ENCODE measurements at places on chromosomes 12 and 14. TPM values are rescaled to one million over a fixed set of nuclear protein-coding genes. Genes with fewer than 3 reads are reported as not detected.

- H3K36me3 ChIP-seq, result no peaks in the 10 kb centered on the region
- H3K4me1 ChIP-seq, result no peaks in the 10 kb centered on the region
- H3K4me3 ChIP-seq, result no peak overlapping the region
- DNase-seq, result no peak
Measured at GRCh38 chr12:97555547-97556187, 93.1 kb downstream of the RMST start.

DNA sequence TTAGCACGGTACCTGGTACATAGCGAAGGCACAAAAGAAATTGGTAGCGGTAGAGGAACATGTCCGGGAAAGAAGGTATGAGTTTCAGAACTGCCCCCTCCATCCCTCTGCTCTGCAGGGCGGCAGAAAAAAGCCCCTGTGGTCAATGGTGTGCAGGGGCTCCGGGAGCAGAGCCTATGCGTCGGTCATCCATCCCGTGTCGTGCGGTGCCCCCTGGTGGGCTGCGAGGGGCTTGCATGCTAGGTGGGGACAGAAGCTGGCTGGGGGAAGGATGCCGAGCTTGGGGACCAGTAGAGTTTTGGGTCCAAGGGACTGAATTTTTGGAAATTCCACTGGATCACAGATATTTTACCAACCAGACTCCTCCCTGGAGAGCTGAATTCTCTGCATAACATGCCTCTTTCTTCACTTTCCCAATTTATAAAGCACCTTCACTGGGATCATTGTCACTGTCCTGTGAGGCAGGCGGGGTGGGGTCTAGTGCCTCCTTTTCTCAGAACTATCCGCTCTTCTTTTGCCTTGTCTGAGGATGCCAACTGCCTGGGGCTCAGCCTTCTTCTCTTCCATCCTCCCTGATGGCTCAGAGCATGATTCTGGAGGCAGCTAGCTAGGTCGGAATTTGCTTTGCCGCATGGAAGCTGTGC lies 148.7 kb downstream of the SMOC1 start:
- no peak overlapping the region for H3K4me3 ChIP-seq
- no peaks in the 10 kb centered on the region for H3K36me3 ChIP-seq
- no peak overlapping the region for H3K27ac ChIP-seq
- no peaks in the 10 kb centered on the region for H3K27me3 ChIP-seq
- peak; percentile 47 for DNase-seq

DNA sequence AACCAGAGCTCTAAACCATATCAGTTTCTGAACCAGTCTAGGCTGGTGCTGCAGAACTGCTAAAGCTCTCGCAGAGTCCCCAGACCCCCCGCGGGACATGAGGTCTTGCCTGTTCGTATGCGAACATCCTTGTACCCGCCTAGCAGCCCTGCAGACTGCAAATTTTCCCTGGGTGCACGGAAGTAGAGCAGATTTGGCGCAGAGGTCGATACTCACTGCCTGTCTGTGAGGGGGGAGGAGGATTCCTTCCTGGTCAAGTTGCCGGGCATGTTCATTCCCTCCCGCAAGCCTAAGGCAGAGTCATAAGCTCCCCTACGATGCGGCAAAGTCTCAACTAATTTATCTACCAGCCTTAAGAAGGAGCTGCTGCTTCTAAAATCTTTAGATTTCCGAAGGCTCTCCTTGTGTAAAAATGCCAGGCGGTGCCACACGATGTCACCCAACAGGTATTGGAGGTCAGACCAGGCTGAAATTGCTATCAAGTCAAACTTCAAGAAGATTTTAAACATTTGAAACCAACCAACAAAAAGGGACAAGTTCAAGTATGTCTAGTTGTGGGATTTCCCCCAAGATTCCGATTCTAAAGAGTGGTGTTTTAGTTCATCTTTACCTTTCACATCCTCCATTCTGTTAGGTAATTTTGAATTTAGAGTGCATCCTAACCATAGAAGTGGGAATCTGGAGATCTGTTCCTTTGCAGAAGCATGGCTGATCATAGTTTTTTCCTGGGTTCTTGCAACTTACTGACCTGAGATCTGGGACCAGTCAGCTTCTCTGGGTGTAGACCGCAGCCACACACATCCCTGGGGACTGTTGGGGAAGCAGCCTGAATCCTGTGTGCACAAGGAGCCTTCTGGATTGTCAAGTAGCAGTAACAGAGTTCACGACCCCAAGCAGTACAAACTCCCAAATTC lies 1.6 kb upstream of the PAX9 start:
- no peak overlapping the region for H3K4me3 ChIP-seq
- no peak overlapping the region for H3K27ac ChIP-seq
- no peaks in the 10 kb centered on the region for H3K36me3 ChIP-seq
- H3K27me3 ChIP-seq, result peaks cover 40% of the 10 kb centered on the region
- DNase-seq, result no peak

DNA sequence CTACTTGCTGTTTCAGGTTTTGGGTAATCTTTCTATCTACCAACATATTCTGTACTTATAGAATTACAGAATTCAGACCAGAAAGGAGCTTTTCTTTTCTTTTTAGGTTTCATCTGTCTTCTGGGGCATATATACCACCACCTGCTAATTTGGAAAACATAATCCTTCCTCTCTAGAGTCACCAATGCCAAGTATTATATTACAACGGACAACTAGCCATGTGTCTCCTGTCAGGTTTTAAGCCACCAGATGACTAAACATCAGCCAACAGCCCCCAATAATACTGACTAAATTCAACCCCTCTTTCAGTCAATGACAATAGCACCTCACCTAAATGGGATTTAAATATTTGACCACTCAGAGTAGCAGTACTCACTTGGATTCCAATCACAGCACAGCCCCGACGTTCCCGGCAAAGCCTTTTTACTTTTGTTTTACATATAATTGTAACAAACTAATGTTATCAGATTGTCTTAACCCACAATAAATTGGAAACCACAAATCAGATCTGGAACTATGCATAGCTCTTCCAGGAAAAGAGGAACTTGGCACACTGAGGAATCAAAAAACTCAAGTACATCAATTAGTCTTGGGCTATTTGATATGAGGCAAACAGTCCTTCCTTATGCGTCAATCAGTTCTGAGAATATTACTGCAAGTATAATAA lies 13.5 kb downstream of the SLC11A2 start:
- H3K4me1 ChIP-seq, result peaks cover 27% of the 10 kb centered on the region
- H3K4me3 ChIP-seq, result no peak overlapping the region
- peaks cover 6% of the 10 kb centered on the region for H3K36me3 ChIP-seq
- no peak for DNase-seq

DNA sequence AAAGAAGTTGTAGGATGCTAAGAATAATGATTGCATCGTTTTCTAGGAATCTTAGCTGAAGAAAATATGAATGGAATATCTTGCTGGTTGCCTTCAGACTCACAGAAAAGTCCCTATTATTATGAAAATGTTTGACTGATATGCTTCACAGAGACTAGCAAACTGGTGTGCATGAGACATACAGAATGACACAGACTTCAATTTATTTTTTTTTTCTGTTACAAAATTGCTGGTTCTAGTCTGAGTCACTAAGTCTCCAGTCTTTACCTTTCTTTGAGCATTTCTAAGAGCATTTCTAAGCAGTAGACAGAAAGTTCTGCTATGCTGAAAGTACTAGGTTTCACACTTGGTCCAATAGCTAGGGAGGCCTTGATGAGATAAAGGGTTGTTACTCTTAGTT lies 377.6 kb upstream of the ATP2B1 start:
- H3K4me1 ChIP-seq, result no peaks in the 10 kb centered on the region
- no peak overlapping the region for H3K4me3 ChIP-seq
- H3K27ac ChIP-seq, result no peak overlapping the region
- H3K27me3 ChIP-seq, result no peaks in the 10 kb centered on the region

Gene GPR132
- total RNA-seq, result 49.2 TPM

DNA sequence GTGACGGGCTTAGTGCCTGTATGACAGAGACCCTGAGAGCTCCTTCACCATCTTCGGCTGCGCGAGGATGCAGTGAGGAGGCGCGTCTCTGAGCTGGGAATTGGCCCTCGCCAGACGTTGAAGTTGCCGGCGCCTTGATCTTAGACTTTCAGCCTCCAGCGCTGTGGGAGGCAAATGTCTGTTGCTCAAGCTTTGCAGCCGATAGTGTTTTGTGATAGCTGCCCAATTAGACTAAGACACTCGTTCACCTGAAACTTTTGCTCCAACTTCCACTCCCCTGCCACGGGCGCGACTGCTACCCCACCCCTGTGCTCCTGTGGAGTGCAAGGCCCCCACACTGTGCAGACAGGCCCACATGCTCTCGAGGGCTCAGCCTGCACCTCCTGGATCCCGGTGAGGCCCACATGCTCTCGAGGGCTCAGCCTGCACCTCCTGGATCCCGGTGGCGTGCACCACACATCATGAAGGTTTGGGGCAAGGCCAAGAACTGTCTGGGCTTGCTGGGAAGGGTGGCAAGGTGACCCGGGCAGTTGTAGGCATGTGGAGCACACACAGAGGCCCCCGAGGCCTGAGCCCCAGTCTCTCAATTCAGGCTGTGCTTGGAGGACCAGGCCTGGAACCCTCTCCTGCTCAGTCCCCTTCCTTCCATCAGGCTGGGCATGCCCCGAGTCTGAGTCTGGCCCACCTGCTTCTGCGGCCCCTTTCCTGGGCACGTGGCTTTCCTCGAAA lies 324.6 kb downstream of the TMEM121 start:
- no peak overlapping the region for H3K4me3 ChIP-seq
- DNase-seq, result no peak
- no peaks in the 10 kb centered on the region for H3K36me3 ChIP-seq
- H3K27ac ChIP-seq, result no peak overlapping the region

All from CD4-positive, alpha-beta memory T cell (primary cell).